ENCODE measurements at places on chromosomes 5 and 9. TPM values are rescaled to one million over a fixed set of nuclear protein-coding genes. Genes with fewer than 3 reads are reported as not detected.

SHB gene
- total RNA-seq = 14.6 TPM

FAM78A gene
- total RNA-seq = 2.1 TPM

ABLIM3 gene
- total RNA-seq = 0.29 TPM

INSL4 gene
- total RNA-seq = not detected
